Stimulated activated naive CD4-positive, alpha-beta T cell treated with Interleukin-2 at 50 U/mL for 16 hours (primary cell): ENCODE measurements at places on chromosomes 3 and 15.

DNA sequence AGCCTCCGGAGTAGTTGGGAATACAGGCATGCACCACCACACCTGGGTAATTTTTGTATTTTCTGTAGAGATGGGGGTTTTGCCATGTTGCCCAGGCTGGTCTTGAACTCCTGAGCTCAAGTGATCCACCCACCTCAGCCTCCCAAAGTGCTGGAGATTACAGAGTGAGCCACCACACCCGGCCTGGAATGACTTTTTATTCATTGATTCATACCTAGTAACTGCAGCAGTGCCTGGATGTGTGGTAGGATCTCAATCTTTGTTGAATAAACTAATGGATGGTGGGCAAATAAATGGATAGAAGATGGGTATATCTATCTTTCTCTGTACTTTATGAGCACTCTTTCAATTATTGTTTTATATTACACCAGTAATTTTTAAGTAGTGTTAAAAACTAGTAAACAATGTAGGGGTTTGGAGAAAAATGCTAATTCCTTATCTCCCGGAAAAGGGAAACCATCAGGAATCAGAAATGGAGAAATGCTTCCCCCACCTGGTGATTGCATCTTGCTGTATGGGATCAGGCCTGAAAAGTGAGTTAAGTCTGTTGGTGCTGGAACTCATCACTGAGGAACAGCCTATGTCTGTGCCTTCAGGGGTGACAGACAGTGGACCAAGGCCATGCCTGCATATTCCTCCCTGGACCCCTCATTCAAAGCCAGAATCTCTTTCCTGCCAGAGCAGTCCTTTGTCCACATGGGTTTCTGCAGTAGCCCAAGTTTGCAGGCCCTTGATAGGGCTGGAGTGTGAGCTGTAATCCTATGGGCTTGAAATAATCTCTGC is 161.0 kb upstream of the CTDSPL start:
- DNase-seq, result no peak

DNA sequence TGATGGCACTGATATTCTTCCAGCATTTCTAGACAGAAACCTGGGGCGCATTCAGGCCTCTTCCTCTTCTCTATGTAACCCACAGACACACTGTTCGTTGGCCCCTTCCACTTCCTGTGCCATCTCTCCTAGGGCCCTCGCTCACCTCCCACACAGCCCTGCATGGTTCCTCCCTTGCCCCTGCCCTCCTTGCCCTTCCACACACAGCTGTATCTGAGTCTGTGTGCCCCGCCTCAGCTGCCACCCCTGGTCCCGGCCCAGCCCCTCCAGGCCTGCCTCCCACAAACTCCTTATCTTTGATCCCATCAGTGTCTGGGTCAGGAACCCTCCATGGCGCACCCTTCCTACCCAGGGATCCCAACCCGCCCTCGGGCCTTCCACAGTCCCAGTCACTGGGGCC is 37.9 kb downstream of the RAB6B start:
- no peak for DNase-seq

DNA sequence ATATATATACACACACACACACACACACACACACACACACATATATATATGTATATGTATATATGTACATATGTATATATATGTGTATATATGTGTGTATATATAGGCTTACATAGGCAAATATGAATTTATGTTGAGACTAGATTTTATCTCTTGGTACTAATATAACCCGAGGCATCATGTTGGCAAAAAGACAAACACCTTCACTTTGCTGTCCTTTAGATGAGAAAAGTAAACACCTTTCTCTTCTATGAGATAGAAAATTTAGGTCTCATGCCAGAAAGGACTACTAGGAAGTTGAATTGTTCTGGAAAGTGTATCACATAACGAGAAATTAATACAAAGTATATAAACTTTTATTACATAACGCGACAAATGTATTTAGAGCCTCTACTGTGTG is 19.6 kb upstream of the LEO1 start:
- DNase-seq, result no peak

DNA sequence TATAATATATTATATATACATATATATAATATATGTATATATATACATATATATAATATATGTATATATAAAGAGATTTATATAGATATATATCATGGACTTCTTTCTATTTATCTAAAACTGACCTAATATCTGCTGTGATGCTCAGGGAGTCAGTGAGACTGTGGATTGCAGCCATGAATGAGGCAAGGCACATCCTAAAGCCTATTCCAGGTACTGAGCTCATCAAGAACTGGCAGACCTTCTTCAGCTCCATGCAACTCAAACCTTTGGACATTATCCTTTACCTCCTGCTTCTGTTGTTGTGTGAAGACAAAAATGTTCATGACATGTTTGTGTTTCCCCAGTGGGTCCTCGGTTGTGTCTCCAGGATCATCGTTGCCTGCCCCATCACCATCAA is 7.7 kb upstream of the LPP start:
- DNase-seq, result no peak

DNA sequence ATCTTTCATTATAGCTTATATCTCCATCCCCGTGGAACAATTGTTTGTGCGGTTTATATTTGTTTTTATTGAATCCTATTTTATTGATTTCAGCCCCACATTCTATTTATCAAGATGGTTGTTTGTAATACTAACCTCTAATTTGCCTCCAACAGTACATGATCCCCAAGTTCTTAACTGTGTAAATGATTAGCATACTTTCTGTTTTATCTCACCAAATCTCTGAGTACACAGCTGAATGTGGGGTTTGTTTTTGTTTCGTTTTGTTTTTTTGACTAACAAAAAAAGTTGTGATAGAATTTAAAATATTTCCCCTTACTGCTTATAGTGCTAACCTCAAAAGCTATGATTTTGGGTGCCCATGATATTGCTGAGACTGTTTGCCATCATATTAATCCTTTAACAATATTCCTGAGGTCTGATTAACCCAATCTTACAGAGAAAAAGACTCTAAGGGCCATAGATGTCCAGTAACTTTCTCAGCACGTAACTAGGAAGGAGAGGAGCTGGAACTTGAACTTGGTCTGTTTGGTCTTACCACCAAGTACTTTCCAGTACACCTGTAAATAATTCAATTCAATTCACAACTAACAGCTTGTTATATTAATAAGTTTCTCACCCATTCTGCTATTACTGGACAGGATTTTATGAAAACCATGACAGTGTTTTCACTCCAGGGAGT is 789.8 kb downstream of the TUSC7 start:
- no peak for DNase-seq

DNA sequence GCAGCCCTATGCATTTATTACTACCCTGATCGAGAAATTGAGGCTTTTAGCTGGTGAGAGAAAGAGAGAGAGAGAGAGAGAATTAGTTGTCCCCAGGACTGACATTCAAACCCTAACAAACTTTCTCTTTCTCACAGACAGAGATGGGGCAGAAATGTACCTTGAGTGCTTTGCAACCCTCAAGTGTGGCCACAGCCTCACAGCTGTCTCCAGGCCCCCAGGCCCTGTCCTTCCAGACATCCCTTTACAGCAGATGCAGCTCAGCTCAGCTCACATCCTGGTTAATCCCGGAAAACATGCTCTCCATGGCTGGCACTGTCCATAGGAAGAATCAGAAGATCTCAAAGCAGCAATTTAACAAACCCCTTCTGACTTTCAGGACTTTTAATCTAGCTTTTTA is 67.6 kb downstream of the DCLK3 start:
- DNase-seq, result no peak

GRCh38 chr15:36863570-36863969 is 236.8 kb downstream of the MEIS2 start:
- no peak for DNase-seq

DNA sequence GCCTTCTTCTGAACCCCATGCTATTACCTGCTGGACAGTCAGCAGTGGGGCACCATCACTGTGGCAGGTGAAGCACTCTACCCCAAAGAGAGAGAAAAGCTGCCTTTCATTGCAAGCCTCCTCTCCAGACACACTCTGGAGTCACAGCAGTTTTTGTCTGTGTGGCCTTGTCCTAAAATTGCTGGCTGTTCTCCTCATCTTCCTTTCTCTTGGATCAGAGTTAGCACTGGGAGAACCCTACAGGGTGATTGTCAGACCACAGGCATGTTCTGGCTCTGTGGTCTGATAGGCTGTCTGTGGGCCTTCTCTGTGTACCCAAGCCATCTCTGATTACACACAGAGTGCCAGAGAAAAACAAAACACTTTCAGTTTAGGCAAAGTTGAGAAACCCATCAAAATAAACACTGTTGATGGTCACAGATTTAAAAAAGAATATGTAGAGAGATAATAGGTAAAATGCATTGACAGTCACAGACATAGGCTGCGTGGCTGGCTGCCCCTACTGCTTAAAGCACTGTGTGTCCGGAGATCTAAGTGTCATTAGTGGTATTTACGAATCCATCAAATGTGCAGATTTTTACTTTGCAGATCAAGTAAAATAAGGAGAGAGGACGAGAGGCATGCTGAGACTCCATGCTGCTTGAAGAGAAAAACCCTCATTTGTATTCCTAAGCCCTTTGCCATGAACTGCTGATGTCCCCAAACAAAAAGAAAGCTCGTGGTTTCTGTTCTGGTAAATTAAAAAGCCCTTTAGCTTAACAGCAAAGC is 689.9 kb downstream of the TUSC7 start:
- no peak for DNase-seq

- no peak for DNase-seq
Observed at GRCh38 chr3:76756577-76756976, 283.3 kb upstream of the ROBO2 start.

GRCh38 chr15:62390791-62391640 is 225.9 kb upstream of the C2CD4B start:
- peak; percentile 27 for DNase-seq

- no peak for DNase-seq
Observed at GRCh38 chr3:135271177-135272025, 476.3 kb downstream of the EPHB1 start.

DNA sequence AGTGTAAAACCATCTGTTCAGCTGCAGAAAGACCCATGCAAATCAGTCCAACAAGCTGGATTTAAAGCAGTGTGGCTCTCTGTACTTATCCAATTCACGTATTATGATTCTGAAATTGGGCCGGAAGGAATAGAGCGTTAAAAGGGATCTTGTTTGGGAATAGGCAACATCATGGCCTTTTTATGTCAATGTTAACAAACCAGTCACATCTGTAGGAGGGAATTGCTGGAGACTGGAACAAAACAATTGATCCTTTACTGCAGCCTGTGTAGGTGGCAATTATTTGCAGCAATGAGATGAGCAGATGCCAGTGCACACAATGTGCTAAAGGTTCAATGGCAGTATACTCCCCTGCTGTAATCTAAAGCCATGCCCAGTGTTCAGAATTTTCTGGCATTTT is 887.4 kb upstream of the ROBO1 start:
- DNase-seq, result no peak

DNA sequence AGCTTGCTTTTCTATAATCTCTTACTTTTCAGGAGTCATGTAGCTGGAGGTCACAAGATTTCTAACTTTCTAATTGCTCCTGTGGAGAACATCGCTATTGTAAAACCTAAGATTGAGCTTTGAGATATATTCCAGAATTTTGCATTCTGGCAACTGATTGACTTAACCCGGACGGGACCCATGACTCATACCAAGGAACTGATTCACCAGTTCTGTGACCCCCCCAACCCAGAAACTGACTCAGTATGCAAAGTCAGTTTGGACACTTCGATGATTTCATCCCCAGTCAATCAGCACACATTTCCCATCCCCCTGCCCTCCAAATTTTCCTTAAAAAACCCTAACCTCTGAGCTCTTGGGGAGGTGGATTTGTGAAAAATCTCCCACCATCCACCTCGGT is 396.5 kb upstream of the GBE1 start:
- DNase-seq, result no peak

- no peak for DNase-seq
Observed at GRCh38 chr3:15384510-15385237, 42.7 kb downstream of the METTL6 start.

GRCh38 chr15:48644467-48644826 is 1.1 kb downstream of the FBN1 start:
- DNase-seq, result no peak

DNA sequence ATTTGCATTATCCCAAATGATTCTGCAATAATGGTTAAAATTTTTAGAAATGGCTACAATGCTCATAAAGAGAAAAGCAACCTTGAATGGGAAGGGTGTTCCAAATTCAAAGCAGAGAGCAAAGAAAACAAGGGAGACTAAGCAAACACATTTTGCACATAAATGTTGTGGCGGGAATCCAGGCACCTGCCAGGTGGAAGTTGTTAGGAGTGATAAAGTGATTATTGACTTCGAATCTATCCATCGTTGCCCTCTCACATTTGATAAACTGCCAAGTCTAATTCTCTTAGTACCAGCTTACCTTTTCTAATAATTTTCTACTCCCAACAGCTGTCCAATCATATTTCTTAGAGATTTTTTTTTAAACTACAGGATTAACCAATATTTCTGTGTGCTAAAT is 244.5 kb downstream of the CACNA2D3 start:
- no peak for DNase-seq

GRCh38 chr15:66065325-66065724 is 188.2 kb downstream of the MEGF11 start:
- DNase-seq, result no peak

DNA sequence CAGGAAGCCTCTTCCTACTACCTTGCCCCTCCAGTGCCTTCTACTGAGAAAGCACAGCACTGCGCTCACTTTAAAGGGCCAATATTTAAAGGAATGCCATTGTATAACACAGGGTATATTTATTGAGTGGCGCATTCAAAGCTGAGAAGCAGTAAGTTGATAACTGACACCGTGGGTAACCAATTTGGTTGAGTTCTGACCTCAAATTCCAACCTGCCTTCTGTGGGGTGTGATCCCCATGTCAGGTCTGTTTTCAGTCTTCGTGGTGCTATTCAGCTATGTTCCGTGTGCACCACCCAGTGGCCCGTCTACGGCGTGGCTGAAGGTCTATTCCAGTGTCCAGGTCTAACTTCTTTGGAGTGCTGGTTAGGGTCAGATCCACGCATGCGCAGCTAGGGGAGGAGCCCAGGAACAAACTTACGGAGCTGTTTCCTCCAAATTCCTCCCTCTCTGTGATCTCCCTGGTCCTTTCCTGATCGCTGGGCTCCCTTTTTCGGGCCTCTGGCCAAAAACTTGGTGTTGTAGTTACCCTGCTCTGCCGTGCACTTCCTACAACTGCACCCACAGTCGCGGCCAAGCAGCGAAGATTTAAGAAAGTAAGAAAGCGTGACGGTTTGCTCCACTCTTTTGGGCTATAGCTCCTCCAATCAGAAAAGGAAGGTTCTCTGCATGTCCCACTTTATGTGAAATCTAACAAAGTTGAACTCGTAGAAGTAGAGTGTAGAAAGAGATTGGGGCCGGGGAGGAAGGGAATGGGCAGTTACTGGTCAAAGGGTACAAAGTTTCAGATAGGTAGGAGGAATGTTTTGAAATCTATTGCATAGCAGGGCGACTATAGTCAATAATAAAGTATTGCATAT is 7.7 kb downstream of the LRRC2 start:
- DNase-seq, result peak; percentile 43

DNA sequence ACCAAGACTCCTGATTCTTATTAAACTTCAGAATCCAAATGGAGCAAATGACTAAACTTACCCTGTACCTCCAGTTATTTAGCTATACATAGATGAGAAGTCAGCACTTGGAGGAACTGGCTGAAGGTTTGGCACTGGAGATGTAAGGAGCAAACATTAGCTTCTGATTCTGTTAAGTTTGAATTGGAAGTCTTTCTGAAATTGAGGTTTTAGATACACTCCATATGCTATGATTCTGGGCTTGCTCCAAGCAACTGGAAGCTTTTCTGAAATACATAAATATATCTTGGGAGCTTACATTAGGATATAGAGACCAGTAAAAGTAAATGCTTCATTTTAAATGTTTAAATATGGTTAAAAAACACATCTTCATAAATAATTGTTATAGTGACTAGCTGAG is 333.7 kb downstream of the EPHA3 start:
- DNase-seq, result no peak
